ENCODE measurements at places on chromosomes 3 and 15.

GRCh38 chr3:183734750-183735494 is 37.3 kb downstream of the YEATS2 start:
- DNase-seq = no peak

DNA sequence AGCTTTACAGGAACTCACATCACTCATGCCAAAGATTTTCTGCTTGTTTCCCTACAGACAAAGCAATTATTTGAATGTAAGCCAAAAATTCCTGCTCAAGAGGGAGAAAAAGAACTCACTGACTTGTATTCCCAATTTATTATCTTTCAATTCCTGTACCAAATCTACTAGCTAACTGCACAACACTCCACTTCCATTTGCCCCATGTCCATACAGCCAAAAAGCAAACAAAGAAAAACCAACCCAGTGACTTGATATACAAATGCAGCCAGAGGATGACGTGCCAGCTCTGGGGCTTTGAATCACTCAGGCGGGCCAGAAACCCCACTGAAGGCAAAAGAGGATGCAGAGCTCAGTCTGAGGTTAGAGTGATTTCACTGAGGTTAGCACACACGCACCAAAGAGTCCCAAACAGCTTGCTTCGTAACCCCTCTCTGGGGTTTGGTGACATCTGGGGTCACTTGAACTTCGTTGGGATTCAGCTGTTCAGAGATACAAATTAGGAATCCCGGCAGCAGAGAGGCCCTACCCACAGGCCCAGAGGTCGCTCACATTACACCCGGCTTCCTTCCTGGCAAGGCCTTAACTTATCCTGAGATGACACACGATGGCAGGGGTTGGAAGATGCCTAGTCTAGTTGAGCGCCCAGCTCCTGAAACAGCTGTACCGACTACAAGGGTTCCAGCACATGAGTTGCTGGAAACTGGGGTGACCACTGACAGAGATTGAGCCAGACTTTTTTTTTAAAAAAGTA is 1.6 kb downstream of the RFTN1 start:
- peak; percentile 65 for DNase-seq

DNA sequence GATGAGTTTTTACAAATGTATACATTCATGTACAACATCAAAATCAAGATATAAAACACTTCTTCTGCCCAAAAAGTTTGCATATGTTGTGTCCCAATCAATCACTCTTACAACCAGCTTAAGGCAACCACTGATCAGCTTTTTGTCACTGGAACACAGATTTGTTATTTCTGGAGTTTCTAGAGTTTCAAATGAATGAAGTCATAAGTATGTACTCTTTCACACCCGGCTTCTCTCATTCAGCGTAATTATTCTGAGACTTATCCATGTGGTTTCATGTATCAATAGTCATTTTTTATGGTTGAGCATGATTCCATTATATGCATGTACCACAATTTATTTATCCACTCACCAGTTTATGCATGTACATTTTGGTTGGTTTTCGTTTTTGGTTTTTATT is 53.0 kb upstream of the CORO2B start:
- DNase-seq = no peak

GRCh38 chr15:92079047-92079446 is 225.5 kb downstream of the SLCO3A1 start:
- no peak for DNase-seq

DNA sequence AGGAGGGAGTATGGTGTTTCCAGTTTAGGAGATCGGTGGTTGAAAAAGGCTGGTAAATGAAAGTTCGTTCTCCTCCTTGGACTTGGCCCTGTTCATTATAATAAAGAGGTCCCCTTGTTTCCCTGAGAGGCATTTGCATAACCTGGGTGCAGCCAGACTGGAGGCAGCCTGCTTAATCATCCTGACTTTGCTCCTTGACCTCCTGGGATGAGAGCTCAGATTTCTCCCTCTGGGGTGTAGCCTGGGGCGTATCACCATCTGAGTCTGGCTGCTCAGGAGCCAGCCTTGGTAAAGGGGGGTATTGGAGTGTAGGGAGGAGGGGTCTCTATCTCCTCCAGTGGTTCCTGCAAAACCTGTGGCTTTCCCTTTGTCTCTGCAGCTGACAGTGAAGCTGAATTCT is 21.3 kb upstream of the ACAD9 start:
- no peak for DNase-seq

DNA sequence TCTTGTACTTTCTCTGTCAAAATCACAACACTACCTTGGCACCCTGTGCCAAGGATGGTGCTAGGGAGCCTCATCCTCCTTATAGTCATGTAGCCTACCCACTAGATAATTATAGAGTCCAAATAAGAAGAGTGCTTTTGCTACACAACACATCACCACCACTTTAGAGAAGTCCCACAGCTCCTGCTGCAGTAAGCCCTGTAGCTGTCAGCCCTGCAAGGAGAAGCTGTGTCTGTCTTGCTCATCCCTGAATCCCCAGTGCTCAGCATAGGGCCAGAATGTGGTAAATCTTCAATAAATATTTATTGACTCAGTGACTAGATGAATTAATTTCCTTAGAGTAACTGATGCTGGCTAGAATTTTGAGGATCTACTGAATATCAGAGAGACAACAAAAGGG is 190.8 kb downstream of the ZNF621 start:
- DNase-seq = no peak

GRCh38 chr3:67018105-67018788 is 20.1 kb downstream of the KBTBD8 start:
- no peak for DNase-seq

- DNase-seq = no peak
These were observed 30.7 kb downstream of the LPP start for GRCh38 chr3:188184649-188185048.

GRCh38 chr3:153830552-153830951 is 290.6 kb upstream of the ARHGEF26 start:
- no peak for DNase-seq

GRCh38 chr15:39774688-39775267 is 7.9 kb downstream of the FSIP1 start:
- peak; percentile 30 for DNase-seq

GRCh38 chr3:186060222-186060621 is 48.7 kb downstream of the ETV5 start:
- no peak for DNase-seq

DNA sequence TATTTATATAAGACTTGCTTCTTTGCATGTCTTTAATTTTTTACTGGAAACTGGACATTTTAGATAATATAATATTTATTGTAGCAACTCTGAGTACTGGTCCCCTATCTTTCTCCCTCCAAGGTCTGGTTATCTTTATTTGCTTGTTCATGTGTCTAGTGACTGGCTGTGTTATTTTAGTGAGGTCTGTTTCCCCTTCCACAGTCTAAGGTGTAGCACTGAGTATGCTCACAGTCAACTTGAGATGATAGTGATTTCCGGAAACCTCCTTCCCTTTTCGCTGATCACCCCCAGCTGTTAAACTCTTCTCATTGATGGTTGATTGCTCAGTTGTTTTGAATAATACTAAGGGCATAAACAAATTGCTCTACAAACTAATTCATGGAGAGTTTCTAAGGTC is 37.0 kb downstream of the PCNP start:
- no peak for DNase-seq

DNA sequence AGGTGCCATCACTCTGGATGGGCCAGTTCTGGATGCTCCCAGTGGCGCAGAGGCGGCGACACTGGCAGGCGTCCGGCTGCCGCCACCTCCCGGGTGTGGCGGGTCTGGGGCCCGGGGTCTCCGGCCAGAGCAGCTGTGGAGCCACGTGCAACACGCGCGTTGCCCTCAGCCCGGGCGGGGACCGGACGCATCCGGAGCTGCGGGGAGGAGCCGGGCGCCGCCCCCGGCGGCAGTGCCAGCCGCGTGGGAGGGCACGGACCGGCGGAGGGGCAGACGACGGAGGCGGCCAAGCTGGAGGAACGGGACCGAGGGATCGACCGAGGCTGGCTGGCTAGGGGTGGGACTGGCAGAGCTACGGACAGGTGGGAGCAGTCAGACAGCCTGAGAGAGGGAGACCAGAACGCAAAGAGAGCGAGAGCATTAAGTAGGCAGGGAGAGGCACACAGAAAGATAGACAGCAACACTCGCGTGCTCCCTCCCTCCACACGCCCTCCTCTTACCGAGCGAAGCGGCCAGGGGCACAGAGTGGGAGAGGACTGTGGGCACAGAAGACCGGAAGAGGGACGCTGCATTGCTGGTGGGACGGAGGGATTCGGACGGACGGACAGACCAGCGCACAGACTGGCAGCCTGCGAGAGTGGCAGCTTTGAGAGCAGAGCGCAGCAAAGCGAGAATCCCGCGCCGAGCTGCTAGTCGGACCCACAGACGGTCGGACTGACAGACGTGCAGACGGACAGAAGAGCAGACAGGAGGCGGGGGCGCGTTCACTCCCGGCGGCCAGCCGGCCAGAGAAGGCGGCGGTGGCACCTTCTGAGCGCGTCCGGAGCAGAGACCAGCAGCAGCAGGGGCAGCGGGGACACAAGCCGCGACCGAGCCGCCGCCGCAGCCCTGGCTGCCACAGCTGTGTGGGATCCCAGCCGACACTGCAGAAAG is at the start of gene ARPP21:
Gene ARPP21 (plus strand): TSS at position 272 of the 933 bp plus-strand sequence. CDS start 42,227 bp downstream, outside the sequence.
- DNase-seq = no peak

- no peak for DNase-seq
These were observed 41.8 kb downstream of the CHCHD6 start for GRCh38 chr3:126745760-126746394.

DNA sequence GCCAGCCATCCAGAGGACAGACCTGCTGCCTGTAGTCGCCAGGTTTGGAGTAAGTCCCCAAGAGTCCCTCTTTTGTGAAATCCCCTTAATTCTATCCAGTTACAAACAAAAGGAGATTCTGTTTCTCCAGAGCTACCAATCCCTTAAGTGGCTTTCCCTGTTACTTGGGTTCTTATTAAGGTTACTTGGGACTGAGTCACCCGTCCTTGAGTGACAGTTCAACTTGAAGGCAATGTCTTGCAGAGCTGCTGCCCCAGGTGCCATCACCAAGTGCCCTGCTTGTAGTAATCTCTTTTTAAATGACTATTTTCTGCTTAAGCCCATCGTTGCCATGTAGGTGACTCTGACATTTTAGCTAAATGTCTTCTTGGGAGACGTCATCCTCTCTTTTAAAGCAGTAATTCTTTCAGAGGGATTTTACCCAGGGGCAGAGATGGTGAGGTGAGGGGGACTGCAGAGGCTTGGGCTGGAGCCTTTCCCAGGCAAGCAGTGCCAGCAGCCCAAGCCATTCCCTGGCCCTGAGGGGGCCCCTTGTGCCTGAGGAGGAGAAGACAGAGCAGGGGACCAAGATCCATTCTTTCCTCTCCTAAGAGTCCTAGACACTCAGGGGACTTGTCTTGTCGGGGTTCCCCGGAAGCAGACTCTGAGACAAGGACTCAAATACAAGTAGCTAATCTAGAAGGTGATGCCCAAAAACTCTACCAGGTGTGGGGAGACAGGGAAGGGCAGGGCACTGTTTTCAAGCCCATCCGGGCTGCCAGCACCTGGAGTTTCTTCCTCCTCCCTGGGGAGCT is 253.7 kb downstream of the PLCL2 start:
- no peak for DNase-seq

Measured in T-helper 9 cell (primary cell).